ENCODE measurements at places on chromosomes 2 and 18.

- DNase-seq, result peak; percentile 10
These were observed 55.1 kb downstream of the RHOB start for GRCh38 chr2:20501974-20502373.

GRCh38 chr2:192669505-192670091, 474.9 kb upstream of the TMEFF2 start:
- DNase-seq, result no peak

DNA sequence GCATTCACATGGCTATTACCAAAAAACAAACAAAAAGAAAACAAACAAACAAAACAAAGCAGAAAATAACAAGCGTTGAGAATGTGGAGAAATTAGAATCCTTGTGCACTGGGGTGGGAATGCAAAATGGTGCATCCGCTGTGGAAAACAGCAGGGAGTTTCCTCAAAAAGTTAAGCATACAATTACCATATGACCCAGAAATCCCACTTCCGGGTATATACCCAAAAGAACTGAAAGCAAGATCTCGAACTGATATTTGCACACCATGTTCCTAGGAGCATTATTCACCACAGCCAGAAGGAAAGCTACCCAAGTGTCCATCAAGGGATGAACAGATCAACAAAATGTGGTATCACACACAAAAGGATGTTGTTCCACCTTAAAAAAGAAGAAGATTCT, 17.9 kb upstream of the TEX51 start:
- no peak for DNase-seq

DNA sequence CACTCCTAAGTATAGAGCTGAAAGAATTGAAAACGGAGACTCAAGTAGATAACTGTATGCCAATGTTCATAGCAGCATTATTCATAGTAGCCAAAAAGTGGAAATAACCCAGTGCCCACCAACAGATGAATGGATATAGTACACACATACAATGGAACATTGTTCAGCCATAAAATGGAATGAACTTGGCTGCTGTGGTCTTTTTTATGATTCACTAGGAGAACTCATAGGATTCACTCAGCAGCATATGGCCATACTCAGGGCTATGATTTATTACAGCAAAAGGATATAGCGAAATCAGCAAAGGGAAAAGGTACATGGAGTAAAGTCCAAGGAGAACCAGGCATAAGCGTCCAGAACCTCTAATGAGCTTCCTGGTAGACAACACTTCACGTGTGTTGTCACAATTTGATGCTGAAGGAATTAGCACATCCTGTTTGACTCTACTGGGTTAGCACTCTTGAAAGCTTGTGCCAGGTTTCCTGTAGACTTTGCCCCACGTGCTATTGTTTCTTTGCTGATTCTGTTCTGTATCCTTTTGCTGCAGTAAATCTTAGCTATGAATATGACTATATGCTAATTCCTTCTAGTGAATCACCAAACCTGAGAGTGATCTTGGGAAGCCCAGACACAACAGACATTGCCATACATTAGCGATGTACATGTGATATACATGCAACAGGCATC, 15.7 kb downstream of the SPC25 start:
- no peak for DNase-seq

DNA sequence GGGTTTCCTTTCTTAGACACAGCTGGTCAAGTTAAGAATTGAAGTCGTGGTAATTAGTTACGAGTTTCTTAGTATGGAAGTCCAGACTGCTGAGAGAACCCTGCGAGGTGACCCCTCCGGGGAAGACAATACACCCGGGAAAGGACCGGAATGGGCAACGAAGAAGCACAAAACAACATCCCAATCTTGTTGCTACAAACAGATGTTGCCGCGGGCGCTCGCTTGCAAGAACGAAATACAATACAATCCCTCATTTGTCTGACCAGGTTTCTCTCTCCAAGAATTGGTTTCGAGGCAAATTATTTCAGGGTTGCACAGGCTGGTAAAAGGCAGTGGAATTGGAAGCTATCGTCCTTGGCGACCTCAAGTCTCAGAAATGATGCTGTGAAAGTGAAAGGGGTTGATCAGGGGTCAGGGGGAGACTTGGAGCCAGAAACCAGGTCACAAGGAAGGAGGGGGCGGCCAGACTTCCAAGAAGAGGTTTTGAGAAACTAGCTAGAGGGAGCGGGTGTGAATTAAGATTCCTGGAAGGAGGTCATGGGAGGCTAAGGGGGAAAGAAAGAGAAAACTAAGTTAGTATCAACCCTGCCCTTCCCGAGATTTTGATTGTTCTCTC, 401.9 kb downstream of the HRH4 start:
- no peak for DNase-seq

DNA sequence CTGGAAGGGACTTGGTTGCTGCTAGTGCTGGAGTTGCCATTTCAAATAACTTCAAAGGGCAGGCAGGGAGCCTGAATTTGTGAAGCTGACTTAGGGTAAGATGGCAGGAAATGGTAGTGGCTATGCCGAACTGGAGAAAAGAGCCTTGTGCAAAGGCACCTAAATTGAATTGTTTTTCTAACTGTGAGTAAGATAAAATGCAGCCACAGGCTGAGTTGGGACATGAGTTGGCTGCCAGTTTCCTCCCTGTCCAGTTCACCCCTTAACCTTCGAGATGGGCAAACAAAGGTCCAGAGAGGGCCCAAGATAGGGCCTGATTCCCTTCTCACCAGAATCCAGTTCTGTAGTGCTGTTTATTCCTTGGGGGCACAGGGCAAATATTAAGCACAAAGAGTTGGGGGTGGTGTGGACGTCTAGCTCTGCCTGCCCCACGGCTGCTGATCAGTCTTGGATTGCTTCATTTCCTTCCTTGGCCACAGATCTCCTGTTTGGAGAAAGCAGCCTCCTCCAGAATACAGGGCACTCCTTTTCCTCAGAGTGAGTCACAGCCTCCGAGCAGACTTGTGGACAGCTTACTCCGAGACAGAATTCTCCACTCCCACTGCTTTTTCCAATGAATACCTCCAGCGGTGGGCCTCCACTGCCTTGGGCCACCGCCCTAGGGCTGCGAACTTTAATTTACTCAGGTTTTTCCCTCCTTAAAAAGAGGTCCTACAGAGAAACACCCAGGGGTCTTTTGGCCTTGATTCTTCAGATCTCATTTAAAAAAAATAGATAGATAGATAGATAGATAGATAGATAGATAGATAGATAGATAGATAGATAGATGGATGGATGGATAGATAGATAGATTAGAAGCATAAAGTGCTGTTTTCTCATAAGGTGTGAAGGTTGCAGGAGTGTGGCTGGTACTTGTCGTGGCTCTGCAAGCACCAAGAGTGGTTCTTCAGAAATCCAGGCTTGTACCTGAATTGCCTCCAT, 18.4 kb upstream of the SLC20A1 start:
- peak; percentile 33 for DNase-seq

Measured in GOT3 (cell line).